Hepatocyte (in vitro differentiated cells): ENCODE measurements at places on chromosomes 12 and 14. TPM values are rescaled to one million over a fixed set of nuclear protein-coding genes. Genes with fewer than 3 reads are reported as not detected.

- DNase-seq = no peak
These were observed 142.4 kb downstream of the ITPR2 start for GRCh38 chr12:26690601-26691000.

DNA sequence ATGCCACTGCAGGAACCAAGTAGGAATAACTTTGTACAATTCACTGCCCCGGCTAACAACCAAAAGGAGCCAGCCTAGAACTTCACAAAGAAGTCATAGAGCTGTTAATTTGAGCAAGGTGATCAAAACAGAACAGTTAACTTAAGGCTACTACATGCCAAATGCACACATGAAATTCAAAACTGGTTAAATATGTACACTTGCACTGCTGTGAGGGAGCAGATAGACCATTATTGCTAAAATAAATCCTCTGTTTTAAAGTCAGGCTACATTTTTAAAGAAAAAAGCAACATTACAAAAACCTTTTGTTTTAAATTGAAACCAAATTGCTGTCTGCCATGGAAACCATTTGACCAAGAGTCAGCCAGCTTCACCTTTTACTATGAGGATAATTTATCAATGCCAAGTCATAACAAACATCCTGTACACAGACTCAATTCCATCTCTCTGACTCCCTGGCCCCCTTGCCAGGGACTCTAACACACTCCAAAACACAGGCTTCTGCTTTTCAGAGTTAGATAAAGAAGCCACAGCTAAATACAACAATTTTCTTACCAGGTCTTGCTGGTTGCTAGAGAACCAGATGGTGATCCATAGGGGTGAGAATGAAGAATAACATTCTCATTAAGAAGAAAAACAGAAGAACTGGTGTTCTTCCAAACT, 84.0 kb downstream of the LRP6 start:
- DNase-seq = no peak

DNA sequence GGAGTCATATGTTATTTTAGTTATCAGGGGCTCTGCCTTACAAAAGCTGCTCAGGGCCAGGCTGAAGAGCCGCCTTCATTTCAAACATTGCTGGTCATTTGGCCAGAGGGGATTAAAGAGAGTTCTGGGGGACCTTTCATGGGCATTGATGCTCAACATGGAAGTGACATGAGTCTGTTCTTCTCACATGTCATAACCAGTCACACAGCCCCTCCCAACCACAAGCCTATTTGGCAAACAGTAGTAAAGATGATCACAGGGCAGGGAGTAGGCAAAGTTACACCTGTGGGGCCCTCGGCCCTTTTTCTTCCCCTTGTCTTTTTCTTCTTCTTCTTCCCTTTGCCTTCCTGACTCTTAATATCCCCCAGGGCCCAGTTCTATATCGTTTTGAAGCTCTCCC, 33.3 kb downstream of the CFAP54 start:
- no peak for DNase-seq

DNA sequence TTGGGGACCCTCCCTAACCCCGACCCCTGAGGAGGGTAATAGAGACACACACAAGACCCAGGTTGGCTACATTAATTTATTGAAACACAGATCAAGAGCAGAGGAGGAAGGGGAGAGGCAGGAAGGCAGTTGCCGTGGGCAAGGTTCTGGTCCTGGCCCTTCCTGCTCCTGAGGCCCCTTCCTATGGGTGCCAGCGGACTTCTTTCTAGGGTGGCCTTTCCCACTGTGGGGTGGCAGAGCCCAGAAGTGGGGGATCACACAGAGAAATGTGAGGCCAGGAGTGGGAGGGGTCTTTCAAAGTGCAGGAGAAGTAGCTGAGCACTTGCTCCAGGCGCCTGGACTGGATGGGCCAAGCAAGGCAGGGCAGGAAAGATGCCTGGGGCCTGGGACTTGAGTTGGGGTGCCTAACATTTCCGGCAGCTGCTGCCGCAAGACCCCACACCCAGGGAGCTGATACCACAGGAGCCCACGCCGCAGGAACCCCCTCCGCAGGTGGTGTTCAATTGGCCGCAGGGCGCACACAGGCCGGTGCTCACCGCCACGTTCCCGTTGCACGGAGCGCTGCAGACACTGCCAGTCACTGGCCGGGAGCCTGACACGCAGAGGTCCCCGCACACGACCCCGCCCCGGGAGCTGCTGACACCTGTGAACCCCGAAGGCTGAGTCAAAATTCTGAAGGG, 5.3 kb downstream of the KRT81 start:
- DNase-seq = no peak

DNA sequence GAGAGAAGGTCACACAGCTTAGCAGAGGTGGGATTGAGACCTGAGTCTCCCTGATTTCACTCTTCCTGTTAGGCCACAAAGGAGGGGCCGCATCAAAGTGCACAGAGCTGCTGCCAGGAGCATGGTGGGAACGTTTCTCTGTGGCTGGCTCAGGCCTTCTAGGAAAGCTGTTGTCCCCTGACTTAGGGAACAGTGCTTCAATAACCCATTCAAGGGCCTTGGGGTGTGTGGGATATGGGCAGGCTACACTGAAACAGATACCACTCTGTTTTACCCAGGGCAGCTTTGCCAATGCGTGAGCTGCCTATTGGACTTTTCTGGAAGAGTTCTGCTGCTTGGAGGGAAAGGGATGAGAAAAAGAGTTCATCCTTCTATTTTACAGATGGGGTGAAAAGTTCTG, 110.0 kb downstream of the ADCK1 start:
- DNase-seq = no peak

- DNase-seq = no peak
These were observed 2.3 kb downstream of the ATXN7L3B start for GRCh38 chr12:74539765-74540526.

- no peak for DNase-seq
These were observed 716 bp upstream of the PTGDR start for GRCh38 chr14:52266782-52267181.

DNA sequence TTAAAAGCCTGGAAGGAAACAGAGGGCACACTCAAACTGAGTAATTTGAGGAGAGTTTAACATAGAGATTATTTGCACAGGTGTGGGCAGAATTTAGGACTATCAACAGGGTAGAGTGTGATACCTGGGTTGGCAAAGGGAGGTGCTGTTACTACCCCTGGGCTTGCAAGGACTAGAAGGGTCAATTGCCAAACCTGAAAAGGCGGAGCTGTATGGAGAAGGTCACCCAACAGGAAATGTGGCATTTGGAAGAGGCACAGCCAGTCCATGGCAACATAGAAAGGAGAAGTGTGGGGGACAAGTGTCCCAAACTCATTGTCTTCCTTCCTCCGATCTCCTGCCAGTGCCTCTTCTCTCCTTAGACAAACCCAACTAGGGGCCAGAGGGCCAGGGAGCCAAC, 21.6 kb upstream of the MED13L start:
- DNase-seq = no peak

GRCh38 chr12:98516111-98516873, 902 bp downstream of the TMPO start:
- DNase-seq = peak; percentile 93

Gene ZNF10
- total RNA-seq = 14.3 and 14.4 TPM in 2 replicates

Gene VSIG10
- total RNA-seq = 21.0 and 22.8 TPM in 2 replicates

Gene SLCO1C1
- 0.30 and 0.44 TPM in 2 replicates for total RNA-seq

Gene NINJ2
- 0.70 and 0.92 TPM in 2 replicates for total RNA-seq
